ENCODE measurements at places on chromosomes 12 and 14. TPM values are rescaled to one million over a fixed set of nuclear protein-coding genes. Genes with fewer than 3 reads are reported as not detected.

The RALGAPA1 gene
- 11.8 TPM for total RNA-seq

DNA sequence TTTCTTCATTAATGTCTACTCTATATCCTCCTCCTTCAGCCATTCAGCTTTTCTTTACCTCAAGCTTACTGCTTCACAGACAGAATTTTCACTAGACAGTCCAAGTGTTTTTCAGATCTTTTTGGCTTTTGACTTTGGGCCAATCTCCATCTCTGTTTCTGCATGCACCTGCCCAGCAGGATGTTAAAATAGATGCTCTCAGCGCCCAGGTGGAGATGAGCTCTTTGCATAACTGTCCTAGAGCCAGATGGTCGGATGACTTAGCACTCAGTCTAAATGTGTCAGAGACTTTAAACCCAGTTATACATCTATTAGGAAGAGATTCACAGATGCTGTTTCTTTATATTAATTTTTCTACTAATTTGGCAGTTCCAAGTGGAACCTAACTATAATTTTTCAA lies 80.3 kb upstream of the SSTR1 start:
- no peak for DNase-seq

GRCh38 chr12:91333966-91334365 lies 151.3 kb upstream of the DCN start:
- DNase-seq = no peak

- peak; percentile 54 for DNase-seq
Measured at GRCh38 chr14:97380539-97380941, 583.4 kb downstream of the VRK1 start.

GRCh38 chr12:104478396-104479122 lies 21.8 kb downstream of the CHST11 start:
- DNase-seq = peak; percentile 38

GRCh38 chr12:103820361-103820760 lies 20.7 kb downstream of the NT5DC3 start:
- no peak for DNase-seq

The TMEM132C gene
- not detected for total RNA-seq

The DACT1 gene
- total RNA-seq = 0.30 TPM

- no peak for DNase-seq
Measured at GRCh38 chr12:66979251-66979650, 289.9 kb upstream of the CAND1 start.

DNA sequence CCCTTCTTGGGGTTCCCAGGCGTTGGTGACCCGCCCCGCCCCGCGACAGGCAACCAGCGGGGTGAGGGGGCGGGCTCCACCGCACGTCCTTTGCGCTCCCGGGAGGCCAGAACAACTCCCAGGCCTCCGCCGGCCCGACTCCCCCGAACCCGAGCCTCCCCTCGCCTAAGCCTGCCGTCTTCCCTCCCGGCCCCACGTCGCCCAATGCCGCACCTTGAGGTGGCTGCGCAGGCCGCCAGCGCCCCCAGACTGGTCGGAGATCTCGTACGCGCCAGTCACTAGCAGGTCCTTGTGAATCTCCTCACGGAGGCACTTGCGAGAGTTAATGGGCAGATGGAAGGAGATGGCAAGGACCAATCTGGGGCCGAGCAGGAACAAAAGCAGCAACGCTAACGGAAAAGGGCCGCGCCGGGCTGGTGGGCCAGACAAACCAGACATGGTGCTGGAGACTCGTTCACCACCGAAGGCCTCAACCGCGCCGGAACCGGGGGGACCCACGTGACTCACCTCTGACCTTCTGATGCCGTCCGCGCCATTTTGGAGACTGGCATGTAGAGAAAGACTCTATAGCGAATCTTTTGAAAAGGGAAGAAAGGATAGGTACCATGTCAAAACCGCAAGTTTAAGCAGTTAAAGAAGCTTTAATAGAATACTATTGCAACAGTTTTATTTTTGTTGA lies at the start of gene TMED10:
TMED10 (minus strand) TSS at position 471 of the 679 bp plus-strand sequence; CDS start at position 438, 33 bp downstream.
- peak; percentile 60 for DNase-seq

GRCh38 chr12:24850496-24850895 lies 98.4 kb downstream of the BCAT1 start:
- no peak for DNase-seq

DNA sequence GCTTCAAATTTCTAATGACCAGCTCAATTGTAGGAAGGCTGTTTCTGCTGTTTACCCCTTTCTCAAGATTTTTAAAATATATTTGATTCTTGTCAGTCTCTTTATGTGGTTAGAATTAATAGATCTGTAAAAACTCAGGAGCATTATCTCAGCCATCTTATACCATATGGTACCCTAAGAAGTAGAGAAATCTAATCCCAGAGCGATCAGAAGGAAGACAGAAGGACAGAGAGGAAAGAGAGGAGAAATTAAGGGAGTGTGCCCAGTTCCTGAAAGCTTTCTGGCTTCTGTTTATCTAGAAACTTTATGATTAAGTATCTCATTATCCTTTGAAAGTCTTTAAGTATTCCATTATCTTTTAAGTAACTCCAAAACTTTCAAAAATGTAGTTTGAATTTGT lies 152.1 kb upstream of the NAV3 start:
- DNase-seq = no peak

DNA sequence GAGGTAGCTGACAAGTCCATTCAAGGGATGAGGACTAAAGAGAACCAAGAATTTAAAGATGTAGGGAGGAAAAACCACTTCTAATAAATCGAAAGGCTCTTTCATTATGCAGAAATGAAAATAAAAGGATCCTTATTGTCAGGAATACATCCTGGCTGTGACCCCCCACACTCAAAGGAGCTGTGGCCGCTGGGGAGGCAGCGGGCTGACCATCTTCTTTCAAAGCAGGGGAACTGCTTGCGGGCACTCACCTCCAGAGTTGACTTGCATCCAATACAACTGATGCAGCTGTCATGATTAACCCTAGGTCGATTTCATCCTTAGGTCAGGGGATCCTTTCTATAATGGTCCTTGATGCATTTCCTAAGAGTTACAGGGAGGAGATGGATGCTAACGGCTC lies 35.3 kb downstream of the TRAFD1 start:
- no peak for DNase-seq

DNA sequence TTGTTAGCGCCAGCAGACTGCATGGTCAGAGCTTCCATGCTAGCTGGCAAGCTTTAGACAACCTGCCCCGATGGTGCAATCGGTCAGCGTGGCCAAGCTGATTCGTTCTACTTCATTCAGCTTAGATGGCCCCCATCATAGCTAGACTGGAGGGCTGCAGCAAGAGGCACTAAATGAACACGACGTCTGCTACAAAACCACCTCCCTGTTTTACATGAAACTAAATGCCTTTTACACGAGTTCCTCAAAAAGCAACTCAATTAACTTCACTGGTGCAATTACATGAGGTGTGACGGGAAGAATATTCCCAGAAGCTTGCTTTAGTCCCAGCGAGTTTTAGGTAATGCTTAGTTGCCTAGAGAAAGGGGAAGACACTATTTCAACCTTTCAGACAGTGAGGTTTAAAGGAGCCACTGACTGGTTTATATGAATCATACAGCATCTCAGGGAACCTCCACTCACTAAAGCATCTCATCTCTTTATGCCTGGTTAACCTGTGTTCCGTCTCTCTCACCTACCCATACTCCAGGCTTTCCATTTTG lies 8.4 kb downstream of the NIN start:
- no peak for DNase-seq

DNA sequence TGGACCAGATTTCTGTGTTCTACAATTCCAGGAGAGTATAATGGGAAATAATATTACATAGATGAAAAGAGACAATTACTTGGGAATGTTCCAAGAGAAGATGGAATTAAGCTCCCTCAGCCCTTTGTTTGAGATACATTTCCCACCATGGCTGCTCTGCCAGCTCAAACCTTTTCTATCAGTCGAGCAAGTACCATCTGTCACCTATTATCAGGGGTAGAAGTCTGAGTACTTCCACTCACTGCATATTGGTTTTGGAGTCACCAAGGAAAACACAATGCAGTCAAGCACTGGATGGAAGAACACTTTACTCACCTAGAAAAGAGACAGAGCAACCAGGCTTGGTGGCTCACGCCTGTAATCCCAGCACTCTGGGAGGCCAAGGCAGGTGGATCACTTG lies 270.4 kb upstream of the FAR2 start:
- no peak for DNase-seq

- no peak for DNase-seq
Measured at GRCh38 chr14:77347751-77348150, 26.9 kb downstream of the GSTZ1 start.

- no peak for DNase-seq
Measured at GRCh38 chr12:127873306-127873705, 393.7 kb upstream of the TMEM132C start.

DNA sequence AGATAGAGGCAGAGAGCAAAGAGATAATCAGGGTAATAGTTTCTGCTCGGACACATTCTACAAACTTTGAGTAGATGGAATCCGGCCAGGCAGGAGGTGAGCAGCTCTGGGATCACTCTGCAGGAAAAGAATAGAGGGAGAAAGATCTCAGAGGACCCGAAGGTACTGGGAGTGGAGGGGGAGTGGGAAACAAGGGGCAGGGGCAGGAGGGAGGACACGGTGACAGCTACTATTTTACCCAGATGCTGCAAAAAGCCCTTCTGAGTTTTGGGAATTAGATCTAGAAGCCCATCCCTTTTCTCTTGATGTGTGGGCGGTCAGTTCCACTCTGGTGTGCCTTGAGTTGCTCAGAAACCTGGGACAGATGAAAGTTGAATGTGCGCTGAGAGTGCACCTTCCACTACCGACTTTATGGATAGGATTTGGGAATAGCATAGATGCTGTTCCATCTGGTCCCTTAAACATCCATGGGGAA lies 556 bp downstream of the GPRC5A start:
- no peak for DNase-seq

The ABCC9 gene
- total RNA-seq = 0.47 TPM

DNA sequence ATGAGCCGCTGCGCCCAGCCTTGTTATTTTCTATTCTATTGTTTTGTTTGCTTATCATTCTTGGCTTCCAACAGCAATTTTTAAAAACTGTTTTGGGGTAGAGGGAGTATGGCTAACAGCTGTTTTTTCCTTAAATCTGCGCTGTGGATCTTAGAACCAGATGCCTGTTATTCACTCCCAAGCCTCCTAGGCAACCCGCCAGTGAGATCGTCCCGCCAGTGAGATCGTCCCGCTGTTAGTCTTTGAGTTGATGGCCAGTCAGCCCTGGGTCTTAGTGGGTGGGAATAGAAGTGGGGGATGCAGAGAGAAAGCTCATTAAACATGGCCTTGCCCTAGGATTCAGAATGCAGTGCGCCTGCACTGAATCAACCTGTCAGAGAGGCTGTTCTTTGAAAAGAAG lies 67.3 kb upstream of the BICD1 start:
- no peak for DNase-seq

- no peak for DNase-seq
Measured at GRCh38 chr14:89660166-89660565, 243.1 kb upstream of the FOXN3 start.

DNA sequence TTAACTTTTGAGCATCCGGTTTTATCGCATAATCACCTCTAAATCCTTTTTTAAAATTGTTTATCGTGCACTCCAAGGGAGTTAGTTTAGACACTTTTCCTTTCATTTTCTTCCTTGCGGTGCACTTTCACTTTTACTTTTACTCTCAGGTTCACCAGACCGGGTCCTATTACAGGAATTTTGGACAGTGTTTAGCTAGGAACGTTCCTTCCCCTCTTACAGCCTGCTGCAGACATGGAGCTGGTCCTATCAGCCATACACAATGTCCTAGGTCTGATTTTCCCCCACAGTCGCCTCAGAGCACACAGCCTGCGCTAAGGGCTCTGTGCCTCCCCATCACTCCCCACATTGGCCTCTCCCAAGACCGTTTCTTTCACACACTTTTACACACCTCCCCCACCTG lies 103.9 kb downstream of the ALG10 start:
- DNase-seq = no peak

GRCh38 chr14:74955229-74956026 lies at the start of gene PGF:
Gene PGF, minus strand, starts transcription at chr14:74955597. Its CDS starts 355 bp downstream, at chr14:74955242.
- DNase-seq = peak; percentile 75

GRCh38 chr12:108583991-108584390 lies 13.9 kb downstream of the TMEM119 start:
- no peak for DNase-seq

The GPRC5D gene
- total RNA-seq = not detected

DNA sequence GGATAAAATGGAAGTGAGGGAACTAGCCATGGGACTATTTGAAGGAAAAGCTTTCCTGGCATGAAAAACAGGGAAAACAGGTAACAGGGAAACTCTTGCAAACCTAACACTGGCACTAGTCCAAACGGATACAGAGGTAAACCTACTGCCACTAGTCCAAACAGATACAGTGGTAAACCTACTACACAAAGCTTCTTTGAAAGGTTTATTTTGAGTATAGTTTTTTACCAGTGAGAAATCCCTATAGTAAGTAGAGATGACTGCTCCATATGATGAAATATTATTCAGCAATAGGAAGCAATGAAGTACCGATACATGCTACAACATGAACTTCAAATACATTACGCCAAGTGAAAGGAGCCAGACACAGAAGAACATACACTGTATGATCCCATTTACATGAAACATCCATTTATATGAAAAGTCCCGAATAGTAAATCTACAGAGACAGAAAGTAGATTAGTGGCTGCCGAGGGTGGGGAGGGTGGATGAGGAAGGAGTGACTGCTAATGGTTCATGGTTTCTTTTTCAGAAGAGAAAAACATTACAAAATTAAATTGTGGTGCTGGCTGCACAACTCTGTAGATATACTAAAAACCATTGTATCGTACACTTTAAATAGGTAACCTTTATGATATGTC lies 25.5 kb downstream of the SPTLC2 start:
- DNase-seq = no peak

The RIMKLB gene
- 20.3 TPM for total RNA-seq

The KLRG1 gene
- 2.3 TPM for total RNA-seq

DNA sequence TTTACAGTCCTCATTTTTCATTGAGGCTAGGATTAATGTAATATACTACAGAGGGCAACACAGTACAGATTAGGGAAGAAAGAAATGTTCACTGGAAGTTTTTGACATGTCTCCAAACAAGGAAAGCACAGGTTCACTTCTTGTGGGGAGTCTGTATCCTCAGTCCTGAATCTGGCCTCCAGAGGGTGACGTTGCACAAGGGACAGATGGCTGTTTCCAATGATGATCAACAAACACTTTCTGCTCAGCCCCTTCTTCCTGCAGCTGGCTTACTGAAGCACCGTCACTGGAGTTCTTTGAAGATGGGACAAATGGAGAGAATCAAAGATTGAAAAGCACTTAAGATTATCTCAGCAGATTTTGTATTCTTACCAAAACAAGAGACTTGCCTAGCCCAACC lies 123.3 kb upstream of the OR4E1 start:
- DNase-seq = no peak

GRCh38 chr12:12819752-12820311 lies 6.7 kb downstream of the DDX47 start:
- peak; percentile 89 for DNase-seq

- DNase-seq = no peak
Measured at GRCh38 chr12:18304609-18305008, 43.3 kb downstream of the PIK3C2G start.

The DGKA gene
- 56.6 TPM for total RNA-seq

- no peak for DNase-seq
Measured at GRCh38 chr14:21882226-21882625, 208.6 kb upstream of the OR4E1 start.

The NTF3 gene
- not detected for total RNA-seq

The MANSC1 gene
- total RNA-seq = 0.73 TPM

All from HT1080 (cell line).